ENCODE measurements at places on chromosomes 7 and 10.

DNA sequence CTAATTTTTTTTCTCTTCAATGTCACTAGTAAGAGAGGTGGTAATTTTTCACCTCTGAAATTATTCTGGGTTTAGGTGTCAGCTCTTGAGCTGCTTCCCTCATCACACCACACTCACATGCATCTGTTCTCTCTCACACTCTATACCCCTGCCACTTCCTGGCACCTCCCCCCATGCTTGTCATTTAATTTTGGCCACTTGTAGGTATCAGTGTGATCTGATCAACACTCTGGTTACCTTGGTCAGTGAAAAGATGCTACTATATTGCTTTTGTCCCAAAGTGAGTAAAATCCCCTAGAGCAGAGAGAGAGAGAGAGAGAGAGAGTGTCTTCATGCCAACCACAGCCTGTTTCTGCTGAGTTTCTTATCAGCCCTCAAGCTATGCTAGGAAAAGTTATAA, 42.5 kb downstream of the STK17A start:
- H3K4me1 ChIP-seq = peaks cover 96% of the 10 kb centered on the region
- no peaks in the 10 kb centered on the region for H3K27me3 ChIP-seq
- H3K27ac ChIP-seq = peak overlapping the region; percentile 30
- no peak overlapping the region for H3K4me3 ChIP-seq

GRCh38 chr7:81514546-81514945, 255.3 kb downstream of the HGF start:
- DNase-seq = no peak
- no peak overlapping the region for H3K27ac ChIP-seq

DNA sequence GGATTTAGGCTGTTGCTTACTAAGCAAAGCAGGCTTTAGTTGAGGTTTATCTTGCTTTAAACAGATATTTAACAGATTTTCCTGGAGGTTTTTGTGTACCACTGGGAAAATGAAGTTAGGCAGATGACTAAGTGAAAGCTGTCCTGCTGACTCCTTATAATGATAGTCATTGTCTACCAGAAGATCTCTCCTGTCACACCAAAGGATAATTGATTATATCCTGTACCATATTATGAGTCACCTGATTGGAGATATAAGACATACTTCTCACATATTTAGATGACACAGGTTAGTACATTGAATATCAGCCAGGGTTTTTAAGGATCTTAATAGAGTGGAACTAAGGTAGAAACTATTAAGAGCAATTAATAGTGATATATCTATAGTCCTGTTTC, 68.4 kb downstream of the PTEN start:
- H3K27ac ChIP-seq = no peak overlapping the region
- H3K4me1 ChIP-seq = peaks cover 45% of the 10 kb centered on the region
- no peak for DNase-seq
- no peak overlapping the region for H3K4me3 ChIP-seq

GRCh38 chr7:41882256-41882655, 179.4 kb upstream of the INHBA start:
- peaks cover 15% of the 10 kb centered on the region for H3K4me1 ChIP-seq
- H3K4me3 ChIP-seq = peak overlapping the region; percentile 3
- no peaks in the 10 kb centered on the region for H3K27me3 ChIP-seq
- DNase-seq = no peak

DNA sequence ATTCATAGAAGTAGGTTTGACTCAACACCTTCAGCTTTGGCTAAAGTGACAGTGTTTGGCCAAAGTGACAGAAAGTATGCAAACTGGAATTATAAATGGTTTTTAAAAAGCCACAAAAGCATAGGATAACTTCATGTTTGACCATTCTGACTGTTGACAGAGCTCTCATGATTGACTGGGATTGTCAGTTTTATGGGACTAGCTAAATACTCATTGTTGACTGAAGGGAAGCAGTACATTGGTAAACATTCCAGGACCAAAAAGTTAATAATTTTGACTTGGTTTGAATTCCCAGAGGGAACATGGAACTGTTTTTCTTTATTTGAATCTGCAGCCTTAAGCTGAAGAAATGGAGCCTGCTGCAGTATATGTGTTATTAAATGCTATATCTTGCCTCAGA, 84.6 kb upstream of the STEAP4 start:
- H3K27ac ChIP-seq = no peak overlapping the region
- H3K4me3 ChIP-seq = no peak overlapping the region
- DNase-seq = no peak
- no peaks in the 10 kb centered on the region for H3K36me3 ChIP-seq
- no peaks in the 10 kb centered on the region for H3K27me3 ChIP-seq
- no peaks in the 10 kb centered on the region for H3K4me1 ChIP-seq

DNA sequence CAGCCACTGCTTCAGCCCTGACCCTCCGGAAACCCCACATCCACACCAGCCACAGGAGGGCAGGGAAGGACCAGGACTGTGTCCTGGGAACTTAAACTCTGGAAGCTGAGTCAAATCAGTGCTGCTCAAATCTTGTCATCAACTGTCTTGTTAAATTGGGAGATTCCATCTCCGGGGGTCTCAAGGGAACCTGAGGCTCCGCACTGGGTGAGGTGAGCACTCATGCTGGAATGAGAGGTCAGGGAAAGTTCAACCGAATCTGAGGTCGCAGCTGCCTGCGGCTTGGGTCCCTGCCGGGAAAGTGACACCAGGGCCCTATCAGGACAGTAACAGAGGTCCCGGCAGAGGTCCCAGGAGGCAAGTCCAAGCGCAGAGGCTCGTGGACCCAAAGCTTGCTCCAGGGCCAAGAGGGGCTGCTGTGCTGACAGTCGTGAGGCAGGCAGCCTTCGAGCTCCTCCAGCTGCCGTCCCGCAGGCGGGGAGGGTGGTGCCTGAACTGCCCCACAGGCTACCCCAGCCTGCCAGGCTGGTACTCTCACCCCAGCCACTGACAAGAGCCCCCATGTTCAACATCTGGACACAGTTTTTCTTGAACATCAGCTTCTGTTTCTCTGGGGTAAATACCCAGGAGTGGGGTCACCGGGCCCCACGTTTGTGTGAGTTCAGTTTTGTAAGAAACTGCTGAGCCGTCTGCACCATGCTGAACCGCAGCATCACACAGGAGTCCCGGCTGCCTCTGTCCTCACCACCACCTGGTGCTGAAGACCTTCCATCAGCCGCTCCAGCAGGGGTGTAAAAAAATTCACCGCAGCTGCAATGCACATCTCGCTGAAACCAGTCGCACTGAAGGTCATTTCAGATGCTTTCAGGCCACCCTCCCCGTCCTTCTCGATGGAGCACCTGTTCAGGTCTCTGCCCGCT, 101.0 kb downstream of the DIP2C start:
- H3K4me1 ChIP-seq = no peaks in the 10 kb centered on the region
- H3K4me3 ChIP-seq = no peak overlapping the region
- no peaks in the 10 kb centered on the region for H3K36me3 ChIP-seq
- DNase-seq = no peak
- no peak overlapping the region for H3K27ac ChIP-seq
- no peaks in the 10 kb centered on the region for H3K27me3 ChIP-seq

GRCh38 chr7:94062372-94062771, 58.2 kb upstream of the BET1 start:
- no peaks in the 10 kb centered on the region for H3K36me3 ChIP-seq
- peaks cover 4% of the 10 kb centered on the region for H3K27me3 ChIP-seq
- no peak for DNase-seq
- H3K4me3 ChIP-seq = no peak overlapping the region
- no peak overlapping the region for H3K27ac ChIP-seq
- peaks cover 12% of the 10 kb centered on the region for H3K4me1 ChIP-seq

DNA sequence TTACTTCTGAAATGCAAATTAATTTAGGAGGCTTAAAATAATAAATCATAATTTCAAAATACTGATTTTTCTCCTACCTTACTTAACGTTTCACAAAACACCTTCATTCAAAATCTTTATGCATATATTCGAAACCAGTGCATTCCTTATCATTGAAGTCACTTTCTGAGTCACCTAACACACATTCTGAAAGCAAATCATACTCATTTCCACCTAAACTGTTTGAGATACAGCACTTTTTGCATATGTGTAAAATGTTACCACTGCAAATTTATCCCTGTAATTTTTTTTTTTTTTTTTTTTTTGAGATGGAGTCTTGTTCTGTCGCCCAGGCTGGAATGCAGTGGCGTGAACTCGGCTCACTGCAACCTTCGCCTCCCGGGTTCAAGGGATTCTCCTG, 15.7 kb downstream of the PPP3CB start:
- H3K27ac ChIP-seq = no peak overlapping the region
- no peak for DNase-seq
- peaks cover 20% of the 10 kb centered on the region for H3K36me3 ChIP-seq

DNA sequence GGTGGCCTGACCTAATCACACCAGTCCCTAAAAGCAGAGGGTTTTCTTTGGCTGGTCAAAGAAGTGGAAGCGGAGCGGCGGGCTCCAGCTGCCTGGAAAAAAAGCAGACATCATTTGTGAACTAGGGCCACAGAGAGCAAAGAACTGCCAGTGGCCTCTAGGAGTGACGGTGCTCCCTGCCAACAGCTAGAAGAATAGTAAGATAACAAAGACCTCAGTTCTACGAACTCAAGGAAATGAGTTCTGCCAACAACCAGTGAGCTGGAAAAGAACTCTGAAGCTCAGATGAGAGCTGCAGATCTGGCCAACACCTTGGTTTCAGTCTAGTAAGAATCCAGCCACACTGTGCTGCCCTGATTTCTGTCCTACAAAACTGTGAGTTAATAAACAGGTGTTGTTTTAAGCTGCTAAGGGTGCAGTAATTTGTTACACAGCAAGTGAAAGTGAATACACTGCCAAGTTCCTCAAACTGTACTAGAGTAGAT, 178.0 kb downstream of the SRPK2 start:
- H3K4me3 ChIP-seq = no peak overlapping the region
- H3K27ac ChIP-seq = no peak overlapping the region
- H3K4me1 ChIP-seq = peaks cover 50% of the 10 kb centered on the region
- H3K36me3 ChIP-seq = no peaks in the 10 kb centered on the region
- no peak for DNase-seq
